ENCODE measurements at places on chromosomes 13 and 19. TPM values are rescaled to one million over a fixed set of nuclear protein-coding genes. Genes with fewer than 3 reads are reported as not detected.

Gene CEBPA
- total RNA-seq, result 7.8 TPM

Gene CEBPG
- total RNA-seq, result 36.9 TPM

Gene CD22
- total RNA-seq, result 1.2 TPM

Gene GARIN5A
- total RNA-seq, result 2.4 TPM

Gene SMIM44
- not detected for total RNA-seq

Gene RASAL3
- total RNA-seq, result not detected

Gene SERPINE3
- total RNA-seq, result 0.07 TPM
